ENCODE measurements at places on chromosomes 11 and 22. TPM values are rescaled to one million over a fixed set of nuclear protein-coding genes. Genes with fewer than 3 reads are reported as not detected.

Gene MRGPRX4
- not detected for total RNA-seq

Gene DEPDC7
- total RNA-seq, result 5.7 TPM

Gene CNGA4
- total RNA-seq, result 0.09 TPM

Gene GRM5
- total RNA-seq, result under 0.01 TPM

Gene CTR9
- 26.6 TPM for total RNA-seq

Gene OR56A1
- under 0.01 TPM for total RNA-seq

Gene TRIM49D2
- not detected for total RNA-seq

Gene KRTAP5-11
- not detected for total RNA-seq

Gene NPAS4
- not detected for total RNA-seq

Gene EFCAB6
- total RNA-seq, result 2.7 TPM

Gene TTC28
- total RNA-seq, result 19.1 TPM

Gene ZNF215
- total RNA-seq, result 3.0 TPM
